ENCODE measurements at places on chromosomes 2 and 18.

- no peak for DNase-seq
Measured at GRCh38 chr2:188979187-188980114, 5.3 kb downstream of the COL3A1 start.

DNA sequence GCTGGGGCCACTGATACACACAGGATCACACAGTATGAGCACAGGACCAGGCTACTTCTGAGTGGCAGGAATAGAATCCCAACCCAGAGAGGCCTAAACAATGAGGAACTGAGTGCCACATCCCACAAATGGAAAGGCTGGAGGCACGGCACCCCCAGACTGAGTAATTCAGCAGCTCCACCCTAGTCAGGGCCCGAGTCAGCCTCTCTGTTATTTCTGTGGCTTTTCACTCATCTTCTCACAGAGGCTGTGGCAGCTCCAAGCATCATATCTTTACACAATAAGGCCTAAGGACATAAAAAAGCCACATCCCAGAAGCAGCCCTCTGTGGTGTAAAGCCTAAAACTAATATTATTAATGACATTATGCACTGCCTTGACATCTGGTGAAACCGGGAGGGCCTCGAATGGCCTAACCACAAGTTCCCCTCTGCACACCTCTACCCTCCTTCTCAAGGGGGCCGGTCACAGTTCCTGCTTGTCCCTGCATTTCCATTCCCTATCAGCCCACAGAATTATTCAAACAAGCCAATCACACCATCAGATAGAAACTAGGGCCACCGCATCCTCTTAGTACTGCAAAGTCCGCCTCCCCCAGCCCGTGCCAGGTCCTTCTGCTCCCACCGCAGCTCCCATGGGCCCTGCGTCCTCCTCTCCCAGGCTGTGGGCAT lies 12.5 kb upstream of the MAL start:
- DNase-seq, result no peak

DNA sequence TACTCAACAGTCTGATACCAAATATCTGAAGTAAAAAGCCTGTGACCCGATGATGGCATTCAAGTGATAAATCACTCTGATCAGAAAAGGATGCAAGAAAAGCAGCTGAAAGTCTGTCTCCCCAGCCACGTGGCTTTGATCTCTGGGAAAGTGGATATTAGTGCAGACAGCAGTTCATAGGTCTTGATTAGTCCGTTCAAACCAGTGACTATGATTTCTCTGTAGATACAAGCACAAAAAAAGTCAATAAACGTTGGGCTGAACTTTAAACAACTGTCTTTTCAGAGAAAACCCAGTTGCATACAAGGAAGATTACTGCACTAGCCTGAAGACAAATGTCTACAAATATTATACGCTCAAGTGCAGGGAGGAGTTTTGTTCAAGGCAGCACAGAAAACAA lies 107.7 kb upstream of the CDC42EP3 start:
- no peak for DNase-seq

DNA sequence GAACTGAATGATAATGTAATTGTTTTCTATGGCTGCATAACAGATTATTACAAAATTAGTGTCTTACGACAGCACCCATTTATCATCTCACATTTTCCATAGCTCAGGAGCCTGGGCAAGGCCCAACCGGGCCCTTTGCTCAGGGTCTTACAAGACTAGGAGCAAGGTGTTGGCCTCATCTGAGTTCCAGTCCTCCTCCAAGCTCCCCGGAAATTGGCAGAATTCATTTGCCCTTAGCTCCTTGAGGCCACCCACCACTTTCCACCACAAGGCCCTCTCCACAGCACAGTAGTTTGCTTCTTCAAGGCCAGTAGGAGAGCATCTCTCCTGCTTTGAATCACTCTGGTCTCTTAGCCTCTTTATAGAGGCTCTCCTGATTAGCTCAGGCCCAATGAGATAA lies 89.2 kb upstream of the SALL3 start:
- no peak for DNase-seq

DNA sequence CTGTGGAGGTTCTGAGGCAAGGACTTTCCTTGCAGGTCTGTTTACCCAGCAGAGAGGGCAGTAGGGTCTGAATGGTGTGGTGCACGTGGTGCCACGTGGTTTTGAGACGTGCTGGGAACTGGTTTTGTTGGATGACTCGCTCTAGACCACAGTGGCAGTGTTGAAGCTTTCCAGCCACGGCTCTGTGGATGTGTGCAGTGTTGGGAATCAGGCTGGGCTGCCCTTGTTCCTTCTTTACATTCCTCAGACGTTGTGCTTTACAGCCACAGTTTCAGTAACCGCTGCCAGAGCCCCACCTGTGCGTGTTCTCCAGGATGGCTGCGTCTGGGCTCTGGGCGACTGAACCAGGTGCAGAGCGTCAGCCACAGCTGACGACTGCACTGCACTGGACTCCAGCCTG lies 8.2 kb downstream of the CTDP1 start:
- DNase-seq, result no peak

GRCh38 chr18:63016270-63016669 lies 300.9 kb downstream of the PHLPP1 start:
- DNase-seq, result peak; percentile 71

DNA sequence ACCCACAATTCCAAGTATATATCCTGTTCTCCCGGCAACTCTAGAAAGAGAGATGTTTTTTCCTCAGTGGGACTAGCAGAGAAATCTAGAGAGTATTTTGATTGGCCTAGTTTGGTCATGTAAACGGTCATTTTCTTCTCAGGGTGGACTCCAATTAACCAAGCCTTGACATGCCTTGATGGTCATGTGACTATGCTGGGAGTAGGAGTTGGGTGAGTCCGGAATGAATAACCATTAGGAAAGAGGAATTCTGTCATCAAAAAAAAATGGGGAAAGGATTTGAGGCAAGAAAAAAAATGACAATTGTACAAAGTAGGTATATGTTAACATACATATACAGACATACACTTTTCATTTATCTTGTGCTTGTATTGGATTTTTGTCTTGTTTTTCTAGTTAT lies 248.2 kb upstream of the CDH20 start:
- no peak for DNase-seq

DNA sequence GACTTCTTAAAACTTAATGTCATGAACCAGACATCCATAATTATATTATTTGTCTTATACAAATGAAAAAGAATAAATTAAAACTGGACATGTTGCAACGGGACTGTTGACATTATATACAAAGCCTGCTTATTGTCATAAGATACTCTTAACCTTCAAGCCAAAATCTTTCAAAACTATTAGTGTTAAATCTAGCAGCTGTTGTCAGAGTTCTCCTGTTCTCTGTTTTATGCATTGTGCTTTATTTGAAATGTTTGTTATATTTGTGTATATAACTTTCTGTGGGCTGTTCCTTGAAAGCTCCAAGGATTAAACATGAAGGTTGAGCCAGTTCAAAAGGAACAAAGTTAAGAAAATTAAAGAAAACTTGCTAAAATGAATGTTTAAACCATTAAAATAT lies 335.5 kb upstream of the NT5C1B start:
- DNase-seq, result no peak

GRCh38 chr18:58336605-58337004 lies 292.3 kb downstream of the ALPK2 start:
- no peak for DNase-seq

DNA sequence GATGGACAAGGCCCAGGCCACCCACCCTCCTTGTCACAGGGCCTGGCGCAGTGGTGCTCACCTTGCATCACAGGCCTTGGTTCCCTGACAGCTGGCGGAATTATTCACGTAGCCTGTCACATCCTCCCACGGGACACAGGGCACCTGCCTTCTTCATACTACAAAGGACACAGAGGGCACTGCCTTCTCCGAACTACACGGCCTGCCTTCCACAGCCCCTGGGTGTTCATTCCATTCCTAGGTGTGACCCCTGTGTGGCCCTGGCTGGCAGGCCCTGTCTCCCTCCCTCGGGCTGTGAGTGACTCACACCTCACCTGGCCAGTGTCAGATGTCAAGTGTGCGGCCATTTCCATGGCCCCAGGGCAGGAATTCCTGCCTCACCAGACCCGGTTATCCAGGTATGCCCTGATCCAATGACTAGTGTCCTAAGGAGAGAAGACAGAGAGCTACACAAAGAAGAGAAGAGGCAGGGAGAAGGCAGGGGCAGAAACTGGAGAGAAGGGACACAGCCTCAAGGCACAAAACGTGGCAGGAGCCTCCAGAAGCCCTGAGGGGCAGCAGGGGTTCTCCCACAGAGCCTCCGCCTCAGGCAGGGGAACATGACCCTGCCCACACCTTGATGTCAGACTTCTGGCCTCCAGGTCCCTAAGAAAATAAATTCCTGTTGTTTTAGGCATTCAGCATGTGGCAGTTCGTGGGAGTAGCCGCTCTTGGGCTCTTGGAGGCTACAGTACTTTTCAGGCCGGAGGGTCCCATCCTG lies 43.4 kb downstream of the MBP start:
- no peak for DNase-seq

- no peak for DNase-seq
Measured at GRCh38 chr2:130391872-130392670, 36.2 kb downstream of the PTPN18 start.

DNA sequence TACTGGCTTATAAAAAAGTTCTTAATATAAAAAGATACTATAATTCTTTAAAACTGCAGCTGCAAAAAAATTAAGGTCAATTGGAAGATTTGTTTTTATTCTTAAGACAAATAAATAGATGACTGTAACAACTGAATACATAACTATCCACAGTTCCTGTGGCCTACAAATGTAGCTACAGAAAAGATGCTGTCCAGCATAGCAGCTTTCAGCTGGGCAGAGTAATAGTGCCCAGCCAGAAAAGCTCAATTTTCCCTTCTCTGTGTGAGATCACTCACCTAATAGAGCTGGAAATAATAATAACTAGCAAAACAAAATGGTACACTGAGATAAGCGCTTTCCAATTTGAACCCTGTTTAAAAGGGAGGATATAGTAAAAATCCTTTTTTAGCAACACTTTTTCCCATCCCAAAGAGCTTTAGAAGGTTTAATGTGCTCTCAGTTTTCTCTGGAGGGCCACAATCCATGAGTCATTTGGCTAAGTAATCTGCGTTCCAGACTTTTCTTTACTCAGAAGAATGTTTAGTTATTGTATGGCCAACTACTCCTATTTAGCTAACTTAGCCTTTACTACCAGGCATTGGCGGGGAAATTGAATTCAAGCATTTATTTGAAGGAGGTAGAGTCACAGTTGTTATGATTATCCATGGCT lies 158.1 kb upstream of the SLC39A10 start:
- DNase-seq, result no peak

DNA sequence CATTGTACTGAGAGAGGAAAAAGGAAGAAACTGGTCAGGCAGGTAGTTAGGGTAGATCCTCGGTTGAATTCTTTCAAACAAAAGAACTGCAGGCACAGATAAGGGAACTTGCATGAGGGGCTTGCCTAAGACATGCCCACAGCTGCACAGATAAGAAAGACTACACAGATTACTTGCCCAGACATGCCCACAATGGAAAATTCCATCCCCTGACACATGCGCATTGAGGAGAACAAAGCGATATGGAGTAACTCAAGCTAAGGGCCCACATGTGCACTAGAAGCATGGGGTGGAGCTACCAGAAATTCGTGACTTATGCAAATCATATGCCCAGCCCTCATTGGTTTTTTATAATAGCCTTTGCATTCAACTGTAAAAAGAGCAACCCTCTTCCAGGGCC lies 181.3 kb upstream of the ZNF521 start:
- DNase-seq, result no peak

- no peak for DNase-seq
Measured at GRCh38 chr2:154495455-154495868, 203.0 kb upstream of the KCNJ3 start.

GRCh38 chr2:181126311-181126868 lies 146.0 kb downstream of the UBE2E3 start:
- no peak for DNase-seq

DNA sequence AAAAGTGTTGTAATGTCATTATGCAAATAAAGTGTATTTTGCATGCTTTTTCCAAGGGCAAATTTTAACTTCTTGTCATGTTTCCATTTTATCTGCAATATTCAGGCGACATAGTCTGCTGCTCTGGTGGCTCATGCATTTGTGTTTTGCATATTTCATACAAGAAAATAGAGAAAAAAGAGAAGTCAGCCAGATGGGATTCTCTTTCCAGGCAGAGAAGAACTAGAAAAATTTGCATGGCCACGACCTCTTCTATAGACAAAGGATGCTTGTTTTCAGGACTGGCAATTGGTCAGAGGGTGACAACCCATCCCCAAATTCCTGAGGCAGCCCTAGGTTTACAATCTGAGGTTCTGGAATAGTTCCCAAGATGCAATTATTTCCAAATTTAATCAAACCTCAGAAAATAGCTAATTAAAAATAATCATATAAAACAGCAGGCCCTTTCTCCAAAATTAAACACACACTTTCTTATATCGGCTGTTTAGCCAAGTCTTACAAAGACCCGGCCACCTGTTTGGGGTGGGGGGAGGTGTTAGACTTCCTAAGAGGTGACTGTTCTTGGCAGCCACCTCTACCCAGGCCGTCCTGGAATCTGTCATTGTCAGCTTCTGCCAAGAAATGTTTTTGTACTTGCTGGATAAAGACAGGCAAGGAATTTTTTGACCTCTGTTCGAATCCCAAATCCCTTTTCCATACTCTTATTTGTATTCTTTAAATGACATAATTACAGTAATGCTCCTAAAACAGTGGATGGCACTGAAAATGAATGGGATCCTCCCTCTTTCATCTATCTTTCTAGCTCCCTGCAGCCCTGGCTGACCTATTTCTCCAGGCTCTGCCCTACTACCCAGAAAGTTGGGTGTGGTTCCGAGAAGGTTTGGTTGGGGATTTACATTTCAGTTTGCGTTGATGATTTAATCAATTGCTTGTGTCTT lies 20.8 kb upstream of the SOS1 start:
- no peak for DNase-seq

GRCh38 chr2:74583504-74583903 lies 29.0 kb downstream of the DOK1 start:
- no peak for DNase-seq

GRCh38 chr18:75005626-75006025 lies 203.3 kb downstream of the PTGR3 start:
- no peak for DNase-seq
